ENCODE measurements at places on chromosomes 4 and X.

DNA sequence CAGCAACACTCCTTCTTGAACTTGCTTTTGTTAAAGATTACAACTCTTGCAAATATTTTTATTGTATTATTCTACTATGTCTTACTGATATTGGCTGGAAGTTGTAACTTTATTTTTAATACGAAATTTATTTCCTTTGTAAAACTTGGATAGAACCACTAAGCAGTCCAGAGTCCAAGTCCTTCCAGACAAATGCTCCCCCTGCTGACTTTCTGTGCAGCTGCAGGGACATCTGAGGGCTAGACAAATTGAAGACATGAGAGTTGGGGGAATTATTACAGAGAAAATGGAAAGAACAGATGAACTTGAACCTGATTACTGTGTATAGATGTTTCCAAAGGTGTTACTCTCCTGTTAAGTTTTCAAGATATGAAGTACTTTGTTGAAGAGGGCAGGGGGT lies 238.8 kb downstream of the GRIA3 start:
- no peak for DNase-seq

- DNase-seq: no peak
These were observed 116.7 kb downstream of the HMX1 start for GRCh38 chr4:8754634-8755589.

- DNase-seq: no peak
These were observed 211.7 kb downstream of the COX18 start for GRCh38 chr4:72857787-72858186.

- DNase-seq: peak; percentile 56
These were observed at the start of gene IL13RA1 for GRCh38 chrX:118726887-118727685. IL13RA1 (plus strand) TSS chrX:118727606; CDS start chrX:118727639, 33 bp downstream.

- DNase-seq: no peak
These were observed 1.1 kb upstream of the FGF16 start for GRCh38 chrX:77446029-77446585.

DNA sequence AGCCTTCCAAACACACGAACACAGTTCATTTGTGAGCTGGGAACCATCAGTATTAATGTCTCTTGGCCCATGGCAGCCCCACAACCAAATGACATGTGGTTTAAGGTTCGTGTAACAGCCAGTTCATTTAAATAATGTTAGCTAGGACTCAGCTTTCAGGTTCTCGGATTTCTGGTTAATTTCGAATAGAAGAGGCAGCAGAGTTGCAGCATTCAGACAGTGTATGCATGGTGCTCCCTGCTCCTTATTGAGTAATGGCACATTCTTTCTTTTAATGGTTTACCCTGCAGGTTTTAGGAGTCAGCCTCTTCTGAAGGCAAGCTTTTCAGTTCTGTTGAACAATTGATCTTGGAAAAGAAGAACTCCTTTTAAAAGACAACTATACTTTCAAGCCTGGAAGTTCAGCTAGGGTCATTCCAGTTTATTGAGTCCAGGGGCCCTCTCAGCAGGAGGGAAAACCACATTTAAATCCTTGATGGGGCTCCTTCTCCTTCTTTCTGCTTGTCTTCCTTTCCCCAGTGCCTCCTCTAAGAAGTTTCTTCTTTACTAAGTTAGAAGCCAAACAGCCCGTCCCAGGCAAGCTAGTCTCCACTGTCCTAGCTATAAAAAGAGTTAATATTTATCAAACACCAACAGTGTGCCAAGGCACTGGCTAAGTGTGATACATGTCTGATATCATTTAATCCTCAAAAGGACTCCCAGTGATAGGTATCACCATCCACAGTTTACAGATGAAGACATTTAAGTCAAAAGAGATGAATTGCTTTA lies 5.0 kb upstream of the RNF175 start:
- no peak for DNase-seq

DNA sequence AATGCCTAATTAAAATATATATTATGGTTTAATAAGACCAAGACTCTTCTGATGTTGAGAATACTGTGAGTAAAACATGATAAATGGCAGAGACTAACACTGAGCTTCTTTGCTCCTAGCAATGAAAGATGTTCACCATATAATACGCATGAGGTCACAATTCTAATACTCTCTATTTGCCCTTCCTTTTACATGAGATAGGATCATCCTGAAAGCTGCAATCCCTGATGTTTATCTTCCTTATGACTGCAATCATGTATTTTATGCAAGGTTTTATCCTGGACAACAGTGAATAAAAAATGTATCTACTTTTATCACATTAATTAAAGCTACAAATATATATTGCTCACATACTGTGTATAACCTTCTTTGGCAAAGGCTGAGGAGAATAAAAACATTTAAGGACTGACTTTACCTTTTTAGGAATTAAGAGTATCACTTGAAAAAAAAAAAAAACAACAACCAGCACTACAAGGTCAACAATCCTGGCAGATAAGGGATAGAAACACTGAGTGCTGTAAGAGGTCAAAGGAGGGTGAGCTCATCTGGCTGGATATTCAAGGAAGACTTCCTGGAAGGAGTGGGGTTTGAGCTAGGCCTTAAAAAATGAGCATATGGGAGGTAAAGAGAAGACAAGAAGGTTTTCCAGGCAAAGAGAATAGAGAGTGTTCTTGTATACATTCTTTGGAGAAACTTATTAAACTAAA lies 99.9 kb downstream of the AREG start:
- DNase-seq: no peak

- no peak for DNase-seq
These were observed 54.2 kb downstream of the C4orf50 start for GRCh38 chr4:5964030-5964429.

GRCh38 chrX:10582945-10583344 lies 37.4 kb downstream of the MID1 start:
- no peak for DNase-seq

DNA sequence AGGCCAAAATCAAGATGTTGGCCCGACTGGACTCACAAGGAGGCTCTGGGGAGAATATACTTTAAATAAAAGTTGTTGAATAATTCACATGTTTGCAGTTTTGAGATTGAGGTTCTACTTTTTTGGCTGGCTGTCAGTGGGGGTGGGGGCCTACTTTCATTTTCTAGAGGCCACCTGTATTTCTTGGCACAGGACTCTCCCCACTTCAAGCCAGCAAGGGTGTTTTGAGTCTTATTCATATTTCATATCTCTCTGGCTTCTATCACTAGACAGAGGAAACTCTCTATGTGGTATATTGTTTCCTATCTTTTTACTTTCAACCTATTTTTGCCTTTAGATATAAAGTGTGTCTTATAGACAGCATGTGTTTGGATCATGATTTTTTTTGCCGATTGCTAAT lies 266.4 kb downstream of the PRR32 start:
- DNase-seq: no peak

DNA sequence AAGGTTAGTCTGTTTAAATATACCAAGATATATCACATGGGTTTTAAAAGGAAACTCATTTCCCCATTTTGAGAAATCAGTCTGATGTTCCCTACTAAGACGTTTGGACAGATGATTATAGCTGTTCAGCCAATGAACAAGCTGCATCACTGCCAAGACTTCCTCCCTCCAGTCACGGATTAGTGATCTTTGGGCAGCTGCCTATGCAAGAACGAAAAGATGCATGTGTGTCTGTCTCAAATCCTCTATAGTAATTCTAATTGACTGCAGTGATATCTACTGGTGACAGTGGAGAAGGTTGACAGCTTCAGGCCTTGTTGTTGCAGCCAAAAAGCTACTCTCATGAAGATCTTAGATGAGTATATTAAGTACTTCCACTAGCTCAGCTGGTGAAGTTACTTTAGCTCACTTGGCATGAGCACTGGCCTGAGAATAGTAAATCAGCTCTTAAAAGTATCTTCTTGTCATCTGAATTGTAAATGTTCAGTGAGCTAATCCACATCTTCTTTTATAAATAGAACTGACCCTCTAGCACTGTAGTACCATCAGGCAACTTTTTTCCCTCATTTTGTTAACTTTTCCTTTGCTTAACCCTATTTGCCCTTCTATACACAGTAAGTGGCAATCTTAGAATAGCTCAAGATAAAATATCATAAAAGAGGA lies 134.5 kb upstream of the PCDH10 start:
- no peak for DNase-seq

DNA sequence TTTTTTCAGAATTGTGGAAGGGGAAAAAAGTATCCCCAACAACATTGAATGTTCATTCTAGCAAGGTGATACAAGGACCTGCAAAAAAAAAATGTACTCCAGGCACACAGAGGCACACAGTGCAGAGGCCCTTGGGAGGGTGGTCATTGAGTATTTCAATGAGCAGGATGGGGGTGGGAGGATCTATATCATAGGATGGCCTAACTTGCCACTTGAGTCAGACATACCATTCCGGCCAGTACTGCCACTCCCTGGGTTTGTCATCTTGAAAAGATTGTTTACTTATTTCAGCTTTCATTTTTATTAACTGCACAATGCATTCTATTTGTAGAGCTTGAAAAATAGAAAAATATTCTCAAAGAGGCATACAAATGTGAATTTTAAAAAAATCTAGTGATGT lies 18.7 kb downstream of the ZNF595 start:
- no peak for DNase-seq

- DNase-seq: no peak
These were observed 2.1 kb upstream of the ETDC start for GRCh38 chrX:135307171-135307570.

- no peak for DNase-seq
These were observed 624.6 kb upstream of the TECRL start for GRCh38 chr4:65033899-65034298.

DNA sequence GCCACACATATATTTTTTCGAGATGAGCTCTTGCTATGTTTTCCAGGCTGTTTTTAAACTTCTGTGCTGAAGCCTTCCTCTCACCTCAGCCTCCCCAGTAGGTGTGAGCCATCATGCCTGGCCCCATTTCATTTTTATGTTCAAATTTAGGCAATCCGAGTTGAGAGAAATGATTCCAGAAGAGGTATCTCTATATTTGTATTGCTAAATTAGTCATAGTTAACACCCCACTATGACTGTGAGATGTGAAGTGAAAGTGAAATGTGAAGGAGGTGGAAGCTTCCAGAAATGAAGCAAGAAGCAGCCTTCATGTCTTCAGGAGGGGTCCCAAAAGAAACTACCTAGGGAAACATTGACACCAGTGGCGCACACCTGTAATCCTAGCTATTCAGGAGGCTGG lies 17.7 kb downstream of the APELA start:
- DNase-seq: no peak

DNA sequence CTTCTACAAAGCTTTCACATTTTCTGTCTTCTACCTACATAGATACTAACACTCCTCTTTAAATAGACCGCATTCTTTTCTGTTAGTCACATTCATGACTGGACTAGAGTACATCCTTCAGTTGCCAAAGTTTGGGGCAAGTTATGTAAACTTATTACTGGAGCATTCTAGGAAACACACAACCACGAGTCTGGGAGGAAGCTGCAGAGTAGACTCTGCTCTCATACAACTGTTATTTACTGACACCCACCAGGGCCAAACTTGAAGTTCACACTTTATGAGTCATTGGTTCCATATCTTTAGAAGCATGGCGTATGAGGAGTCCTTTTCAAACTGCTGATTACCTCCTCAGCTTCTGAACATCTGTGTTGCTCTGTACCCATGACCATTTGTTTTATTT lies 87.0 kb downstream of the RNF150 start:
- peak; percentile 44 for DNase-seq

- peak; percentile 66 for DNase-seq
These were observed 66.3 kb upstream of the FAM9C start for GRCh38 chrX:13110433-13111324.

DNA sequence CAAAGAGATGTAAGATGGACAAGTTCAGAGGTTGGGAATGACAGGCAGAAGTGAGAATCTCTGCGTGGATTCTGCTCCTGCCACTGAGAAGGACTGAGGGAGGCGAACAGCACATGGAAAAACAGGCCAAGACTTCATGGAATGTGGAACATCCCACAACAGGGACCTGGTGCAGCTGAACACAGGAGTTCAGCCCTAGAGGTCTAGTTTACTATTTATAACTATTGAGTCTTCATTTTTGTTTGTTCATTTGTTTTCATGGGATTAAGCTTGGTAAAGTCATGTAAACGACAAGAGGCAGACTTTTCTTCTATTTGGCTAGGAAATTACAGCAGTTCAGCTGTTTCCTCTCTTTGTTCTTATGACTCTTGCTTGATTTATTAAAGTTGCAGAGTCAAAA lies 234.5 kb downstream of the MAML3 start:
- no peak for DNase-seq

GRCh38 chr4:8221476-8221875 lies 22.4 kb downstream of the SH3TC1 start:
- DNase-seq: no peak

GRCh38 chr4:1031956-1032795 lies 20.8 kb downstream of the FGFRL1 start:
- no peak for DNase-seq

DNA sequence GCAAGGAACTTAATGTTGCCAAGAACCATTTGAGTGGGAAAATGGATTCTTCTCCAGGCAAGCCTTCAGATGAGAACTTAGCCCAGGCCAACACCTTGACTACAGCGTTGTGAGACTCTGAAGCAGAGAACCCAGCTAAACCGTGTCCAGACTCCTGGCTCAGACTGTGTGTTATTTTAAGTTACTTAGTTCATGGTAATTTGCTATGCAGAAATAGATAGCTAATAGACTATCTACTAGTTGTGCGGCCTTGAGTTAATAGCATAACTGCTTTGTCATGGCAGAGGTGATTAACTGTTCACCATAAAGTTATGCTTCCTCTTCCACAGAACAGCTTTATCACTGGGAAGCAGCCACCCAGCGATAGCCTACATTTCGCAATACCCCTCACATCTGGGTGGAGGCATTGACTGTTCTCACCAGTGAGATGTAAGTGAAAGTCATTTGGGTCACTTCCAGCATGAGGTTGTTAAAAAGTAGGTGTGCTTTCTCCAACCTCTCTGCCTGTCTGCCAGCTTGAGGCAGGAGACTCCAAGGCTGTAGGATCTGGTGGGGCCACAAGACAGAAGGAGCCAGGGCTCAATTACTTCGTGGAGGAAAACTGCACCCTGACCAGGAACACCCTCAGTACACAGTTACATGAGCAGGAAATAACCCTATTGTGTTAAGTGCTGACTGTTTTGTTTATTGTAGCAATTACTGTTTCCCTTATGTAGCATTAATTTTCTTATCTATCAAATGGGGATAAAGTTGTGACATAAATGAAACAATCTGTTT lies 94.2 kb downstream of the GPAT3 start:
- no peak for DNase-seq

GRCh38 chrX:68717663-68718442 lies 70.4 kb downstream of the STARD8 start:
- DNase-seq: no peak

DNA sequence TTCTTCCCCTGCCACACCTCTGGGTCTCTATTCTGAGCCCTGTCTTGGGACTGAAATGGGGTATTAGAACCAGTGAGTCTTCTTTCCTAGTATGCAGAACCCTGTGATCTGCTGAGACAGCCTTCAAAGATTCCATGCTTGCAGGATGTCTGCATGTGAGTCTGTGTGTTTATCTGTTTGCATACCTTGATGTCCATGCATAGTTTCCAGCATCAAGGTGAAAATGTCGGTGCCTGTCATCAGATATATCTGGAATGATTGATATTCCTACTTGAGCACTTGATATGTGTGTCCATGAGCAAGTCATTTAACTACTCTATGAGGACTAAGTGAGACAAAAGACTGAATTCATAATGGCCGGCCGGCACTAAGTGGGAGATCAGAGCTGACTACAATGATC lies 117.0 kb upstream of the HS3ST1 start:
- DNase-seq: no peak
